ENCODE measurements at places on chromosomes 5 and 9.

DNA sequence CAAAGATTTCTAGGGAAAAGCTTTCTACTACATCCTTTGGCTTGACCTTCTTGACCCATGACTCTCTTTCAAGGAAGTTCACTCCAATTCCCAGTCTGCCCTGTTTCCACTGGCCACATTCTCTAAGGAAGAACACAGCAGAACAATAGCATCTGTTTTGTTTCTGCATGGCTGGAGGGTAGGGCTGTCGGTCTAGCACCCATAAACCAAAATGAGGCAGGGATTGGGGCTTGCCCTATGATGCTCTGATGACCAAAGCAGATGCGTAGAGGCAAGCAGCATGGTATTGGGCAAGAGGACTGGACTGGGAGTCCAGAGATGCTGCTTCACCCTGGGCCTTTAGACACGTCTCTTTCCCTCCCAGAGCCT, 24.1 kb downstream of the GOLGA2 start:
- no peak for DNase-seq

DNA sequence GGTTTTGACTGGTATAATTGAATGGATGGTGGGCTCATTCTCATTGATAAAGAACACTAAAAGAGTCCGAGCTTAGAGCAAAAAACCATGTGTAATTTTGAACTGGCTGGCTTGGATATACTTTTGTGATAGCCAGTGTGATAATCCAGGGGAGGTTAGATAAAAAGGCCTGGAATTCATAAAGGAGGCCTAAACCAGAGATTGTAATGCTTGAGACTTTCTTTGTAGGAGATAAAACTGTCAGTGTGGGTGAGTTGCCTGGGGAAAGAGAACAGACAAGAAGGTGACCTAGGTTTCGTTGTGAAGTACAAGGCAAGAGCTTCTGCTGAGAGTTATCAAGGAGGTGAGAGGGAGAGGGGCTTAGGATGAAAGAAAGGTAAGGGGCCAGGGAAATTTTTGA, 17.0 kb upstream of the NMUR2 start:
- no peak for DNase-seq

DNA sequence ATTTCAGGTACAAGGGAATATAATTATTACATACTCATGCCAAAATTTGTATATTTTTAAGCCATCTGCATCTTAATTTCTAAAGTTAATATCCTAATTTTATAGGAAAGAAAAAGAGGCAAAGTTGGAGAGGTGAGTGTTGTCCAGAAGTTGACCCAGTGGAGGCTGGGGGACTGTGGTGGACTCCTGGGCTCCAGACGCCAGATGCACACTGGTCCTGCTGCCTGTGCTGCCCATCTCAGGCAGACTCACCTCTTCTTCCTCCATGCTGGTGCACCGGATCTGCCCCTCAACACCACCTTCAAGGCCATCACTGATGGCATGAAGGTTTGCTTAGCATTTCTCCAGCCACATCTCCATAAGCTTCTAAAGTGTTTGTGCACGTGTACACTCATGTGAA, 220.8 kb upstream of the NFIL3 start:
- DNase-seq: no peak

- no peak for DNase-seq
Observed at GRCh38 chr9:109289931-109290330, 30.9 kb downstream of the EPB41L4B start.

- no peak for DNase-seq
Observed at GRCh38 chr5:129670957-129671500, 76.9 kb upstream of the MINAR2 start.

DNA sequence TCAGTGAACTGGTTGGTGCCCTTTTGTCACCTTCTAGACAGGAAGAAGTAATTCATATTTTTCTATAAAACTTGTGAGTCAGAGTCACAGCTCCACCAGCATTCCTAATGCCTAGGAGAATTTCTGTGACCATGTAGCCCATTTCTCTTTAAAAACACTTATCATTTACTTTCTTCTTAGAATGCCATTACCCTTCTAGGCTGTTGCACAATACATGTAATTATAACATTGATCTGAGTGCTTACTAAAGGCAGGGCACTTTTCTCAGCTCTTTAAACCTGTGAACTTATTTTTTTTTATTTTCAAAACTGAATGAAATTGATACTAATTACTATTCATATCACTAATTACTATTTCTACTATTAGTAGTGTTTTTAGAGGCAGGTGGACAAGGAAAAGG, 373.7 kb downstream of the TLE4 start:
- no peak for DNase-seq

DNA sequence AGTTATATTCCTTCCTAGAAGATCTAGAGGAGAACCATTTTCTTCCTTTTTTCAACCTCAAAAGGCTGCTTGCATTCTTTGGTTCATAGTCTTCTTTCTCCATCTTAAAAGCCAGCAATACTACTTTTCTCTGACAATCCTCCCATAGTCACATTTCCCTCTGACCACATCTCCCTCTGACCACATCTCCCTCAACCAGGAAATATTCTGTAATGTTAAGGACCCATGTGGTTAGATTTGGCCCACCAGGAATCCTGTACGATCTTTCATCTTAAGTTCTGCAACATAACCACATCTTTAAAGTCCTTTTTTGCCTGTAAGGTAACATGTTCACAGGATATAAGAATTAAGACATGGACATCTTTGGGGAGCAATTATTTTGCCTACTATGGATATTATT, 179.4 kb upstream of the SPEF2 start:
- DNase-seq: peak; percentile 10

- DNase-seq: peak; percentile 5
Observed at GRCh38 chr5:103561685-103562452, 720 bp downstream of the NUDT12 start.

DNA sequence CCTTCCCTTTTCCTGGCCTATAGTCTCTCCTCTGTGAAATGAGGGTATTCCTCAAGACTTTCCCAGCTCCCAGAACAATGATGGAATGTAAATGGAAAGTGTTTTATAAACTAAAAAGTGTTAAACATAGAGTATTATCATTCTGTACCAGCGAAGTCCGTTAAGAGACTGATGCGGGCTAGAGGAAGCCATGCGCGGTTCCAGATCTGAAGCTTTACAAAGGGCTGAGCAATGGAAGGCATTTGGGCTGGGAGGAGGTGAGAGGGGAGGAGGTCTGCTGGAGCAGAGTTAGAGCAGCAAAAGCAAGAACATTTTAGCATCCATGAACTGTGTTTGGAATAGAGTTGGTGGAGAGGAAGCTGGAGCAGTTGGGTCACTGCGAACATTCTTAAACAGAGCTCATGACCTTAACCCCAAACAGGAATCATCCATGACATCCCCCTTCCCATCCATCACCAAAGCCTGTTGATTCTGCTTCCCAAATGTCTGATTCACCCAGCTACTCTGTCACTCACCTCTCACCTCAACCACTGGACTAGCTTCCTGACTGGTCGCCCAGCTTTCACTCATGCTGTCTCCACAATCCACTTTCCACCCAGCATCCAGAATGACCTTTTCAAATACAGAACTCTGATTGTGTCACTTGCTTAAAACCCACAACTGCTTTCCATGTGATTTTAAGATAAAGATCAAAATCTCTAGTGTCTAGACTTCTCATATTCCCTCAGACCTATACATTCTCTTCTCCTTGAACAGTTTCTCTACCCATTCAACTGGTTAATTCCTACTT, 37.1 kb downstream of the CDK5RAP2 start:
- DNase-seq: no peak
